Liver (tissue), 10 donors: ENCODE measurements at places on chromosomes 5 and 9. TPM values are rescaled to one million over a fixed set of nuclear protein-coding genes. Genes with fewer than 3 reads are reported as not detected.

DNA sequence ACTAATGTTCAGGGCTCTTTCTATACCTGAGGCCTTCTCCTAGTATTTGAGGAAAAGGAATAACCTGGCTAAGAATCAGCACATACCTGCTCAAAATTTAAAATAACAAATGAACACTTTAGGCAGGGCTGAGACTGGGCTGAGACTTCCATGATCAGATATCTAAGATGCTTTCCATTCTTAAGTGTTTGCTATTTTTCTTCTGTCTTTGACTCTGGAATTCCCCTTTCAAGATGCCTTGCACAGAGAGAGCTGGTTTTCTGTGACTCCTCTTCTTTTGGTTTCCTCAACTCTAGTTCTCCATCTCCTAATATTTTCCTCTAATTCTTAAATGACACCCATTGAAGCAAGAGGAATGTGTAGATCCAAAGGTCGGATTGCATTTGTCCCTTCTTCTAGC, 61.1 kb downstream of the DPYSL3 start:
- no peak for DNase-seq
- no peaks in the 10 kb centered on the region for H3K36me3 ChIP-seq

DNA sequence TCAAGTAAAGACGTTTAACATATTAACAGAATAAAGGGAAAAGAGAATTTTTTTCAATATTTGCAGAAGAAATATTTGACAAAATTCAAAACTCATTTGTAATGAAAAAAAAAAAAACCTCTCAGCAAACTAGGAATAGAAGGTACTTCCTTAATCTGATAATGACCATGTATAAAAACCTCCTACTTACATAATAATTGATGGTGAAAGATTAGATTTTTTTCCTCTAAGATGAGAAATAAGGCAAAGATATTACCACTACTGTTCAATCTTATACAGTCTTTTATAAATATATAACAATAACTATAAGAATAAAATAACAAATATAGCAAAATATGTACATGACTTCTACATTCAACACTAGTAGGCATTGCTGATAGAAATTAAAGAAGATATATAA, 424.6 kb upstream of the KLF4 start:
- no peak overlapping the region for H3K4me3 ChIP-seq
- no peak overlapping the region for H3K27ac ChIP-seq
- no peak for DNase-seq
- no peaks in the 10 kb centered on the region for H3K4me1 ChIP-seq
- H3K27me3 ChIP-seq = no peaks in the 10 kb centered on the region

DNA sequence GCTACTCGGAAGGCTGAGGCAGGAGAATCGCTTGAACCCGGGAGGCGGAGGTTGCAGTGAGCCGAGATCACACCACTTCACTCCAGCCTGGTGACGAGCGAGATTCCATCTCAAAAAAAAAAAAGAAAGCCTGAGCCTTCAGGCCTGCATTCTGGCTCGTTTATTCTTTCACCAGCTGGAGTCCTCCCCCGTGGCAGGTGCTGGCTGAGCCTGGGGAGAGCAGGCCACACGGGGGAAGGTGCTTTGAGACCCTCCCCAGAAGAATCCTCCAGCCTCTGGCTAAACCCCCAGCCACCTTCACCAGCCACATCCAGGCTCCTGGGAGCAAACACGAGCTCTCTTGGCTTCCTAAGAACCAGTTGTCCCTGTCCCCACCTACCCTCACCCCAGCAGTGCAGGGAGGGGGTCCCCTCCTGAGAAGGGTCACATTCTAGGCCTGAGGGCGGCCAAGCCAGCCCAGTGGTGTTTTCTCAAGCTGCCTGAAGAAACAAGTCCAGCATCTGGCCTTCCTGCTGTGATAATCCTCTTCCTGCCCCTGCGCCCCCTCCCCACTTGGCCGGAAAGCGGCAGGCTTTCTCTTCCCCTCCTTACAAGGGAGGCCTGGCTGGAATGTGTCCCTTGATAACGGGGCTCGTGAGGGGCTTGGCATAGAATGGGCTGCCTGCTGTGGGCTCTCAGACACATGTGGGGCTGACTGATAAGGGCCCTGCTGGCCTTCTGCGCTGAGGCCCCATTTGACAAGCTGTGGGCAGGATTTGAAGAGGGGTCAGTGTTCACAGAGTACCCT, 41.5 kb downstream of the PLPP7 start:
- H3K4me3 ChIP-seq = no peak overlapping the region
- no peaks in the 10 kb centered on the region for H3K36me3 ChIP-seq
- no peaks in the 10 kb centered on the region for H3K27me3 ChIP-seq
- H3K4me1 ChIP-seq = no peaks in the 10 kb centered on the region

DNA sequence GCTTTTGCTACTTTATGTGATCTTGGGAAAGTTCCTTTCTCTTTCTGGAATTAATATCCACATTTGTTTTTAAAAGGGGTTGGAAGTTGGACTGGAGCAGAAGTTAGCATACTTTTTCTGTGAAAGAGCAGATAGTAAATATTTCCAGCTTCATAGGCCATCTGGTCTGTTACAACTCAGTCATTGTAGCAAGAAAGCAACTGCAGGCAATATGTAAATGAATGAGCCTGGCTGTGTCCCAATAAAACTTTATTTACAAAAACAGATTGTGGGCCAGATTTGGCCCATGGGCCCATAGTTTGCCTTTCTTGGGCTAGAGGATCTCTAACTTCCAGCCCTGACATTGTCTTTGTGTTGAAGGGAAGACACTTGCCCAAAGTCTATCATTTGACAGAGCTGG, 104.4 kb downstream of the ACTL7B start:
- H3K4me3 ChIP-seq = no peak overlapping the region
- DNase-seq = no peak
- no peaks in the 10 kb centered on the region for H3K36me3 ChIP-seq
- no peak overlapping the region for H3K27ac ChIP-seq

DNA sequence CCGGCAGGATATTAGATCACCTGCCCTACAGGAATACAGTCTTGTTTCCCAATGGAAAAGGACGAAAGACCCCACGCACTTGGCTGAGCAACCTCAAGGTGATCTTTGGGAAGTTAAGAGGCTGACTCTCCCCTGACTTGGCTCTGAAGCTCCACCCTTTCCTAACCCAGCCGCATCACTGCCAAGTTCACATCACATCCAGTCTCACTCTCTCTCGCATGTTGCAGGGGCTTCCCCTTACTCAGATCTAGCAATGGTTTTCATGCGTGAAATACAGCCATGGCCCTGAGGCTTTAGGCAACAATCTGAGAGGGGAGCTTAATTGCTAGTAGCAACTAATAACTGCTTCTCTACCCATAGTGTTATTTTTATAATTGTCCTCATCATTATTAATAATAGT, 211.6 kb downstream of the DOCK8 start:
- H3K27me3 ChIP-seq = no peaks in the 10 kb centered on the region
- H3K4me3 ChIP-seq = no peak overlapping the region
- DNase-seq = no peak
- H3K4me1 ChIP-seq = no peaks in the 10 kb centered on the region

NEURL1B gene
- total RNA-seq = 10.0 TPM
